ENCODE measurements at places on chromosomes 11 and 22.

DNA sequence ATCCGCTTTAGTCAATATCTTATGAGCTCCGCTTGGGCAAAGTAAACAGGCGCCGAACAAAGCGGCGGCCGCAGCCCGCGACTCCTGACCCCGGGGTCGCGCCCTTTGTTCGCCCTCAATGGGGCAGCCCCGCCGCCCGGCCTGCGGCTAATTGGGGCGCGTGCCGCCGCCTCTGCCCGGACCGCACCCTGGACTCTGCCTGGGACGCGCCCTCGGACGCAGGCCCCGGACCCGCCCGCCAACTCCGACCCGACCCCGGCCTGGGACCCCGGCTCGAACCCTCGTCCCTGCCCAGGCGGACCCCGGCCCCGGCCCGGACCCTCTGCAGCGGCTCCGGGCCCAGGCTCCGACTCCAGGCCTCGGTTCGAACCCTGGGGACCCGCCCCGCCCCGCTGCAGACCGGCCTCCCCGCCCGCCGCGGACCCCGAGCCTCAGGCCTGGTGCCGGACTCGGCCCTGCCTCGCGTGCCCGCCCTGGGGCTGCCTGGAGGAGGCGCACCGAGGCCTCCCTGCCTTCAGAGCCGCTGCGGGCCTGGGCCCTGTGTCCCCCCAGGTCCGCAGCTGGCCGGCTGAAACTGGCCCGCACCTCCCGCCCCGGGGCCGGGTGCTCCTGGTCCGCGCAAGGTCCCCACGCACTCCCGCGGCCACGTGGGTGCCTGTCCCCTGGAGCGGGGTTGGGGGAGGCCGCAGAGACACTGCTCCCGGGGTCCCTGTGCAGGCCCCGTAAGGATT is 84.7 kb upstream of the WNT7B start:
- no peak for DNase-seq

- DNase-seq: no peak
Observed at GRCh38 chr11:99937330-99937729, 749.8 kb upstream of the ARHGAP42 start.

DNA sequence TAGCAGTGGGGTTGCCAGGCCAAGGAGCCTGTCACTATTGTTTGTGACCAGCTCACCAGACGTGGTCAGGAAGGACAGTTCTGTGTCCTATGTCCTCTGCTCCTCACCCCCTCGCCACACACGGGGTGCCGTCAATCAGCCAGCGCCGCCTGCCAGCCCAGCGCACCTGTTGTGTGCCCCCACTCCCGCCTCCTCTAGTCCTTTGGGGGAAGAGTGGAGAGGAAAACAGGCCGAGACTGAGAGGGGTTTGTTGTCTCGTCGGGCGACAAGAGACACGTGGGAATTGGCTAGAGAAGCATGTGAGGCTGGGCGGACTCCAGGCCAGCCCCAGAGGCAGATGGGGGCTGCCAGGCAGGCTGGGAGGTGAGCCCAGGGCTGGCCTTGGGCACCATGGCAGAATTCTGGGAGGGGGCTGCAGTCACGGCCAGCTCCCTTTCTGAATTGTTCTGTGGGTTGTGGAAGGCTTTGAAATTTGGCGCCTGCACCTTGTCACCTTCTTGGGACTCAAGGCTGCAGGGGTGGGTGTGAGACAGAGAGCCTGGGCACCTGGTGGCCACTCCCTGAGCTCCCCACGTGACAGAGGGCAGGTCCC is 3.1 kb upstream of the KCNQ1OT1 start:
- no peak for DNase-seq

GRCh38 chr11:111397034-111397433 is 18.0 kb upstream of the POU2AF1 start:
- no peak for DNase-seq

DNA sequence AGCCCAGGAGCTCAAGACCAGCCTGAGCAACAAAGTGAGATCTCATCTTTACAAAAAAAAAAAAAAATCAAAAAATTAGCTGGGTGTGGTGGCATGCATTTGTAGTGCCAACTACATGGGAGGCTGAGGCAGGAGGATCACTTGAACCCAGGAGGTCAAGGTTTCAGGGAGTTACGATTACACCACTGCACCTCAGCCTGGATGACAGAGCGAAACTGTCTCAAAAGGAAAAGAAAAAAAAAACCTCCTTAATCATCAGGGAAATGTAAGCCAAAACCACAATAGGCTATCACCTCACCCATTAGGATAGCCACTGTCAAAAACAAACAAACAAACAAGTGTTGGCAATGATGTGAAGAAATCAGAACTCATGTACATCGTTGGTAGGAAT is 13.4 kb downstream of the DGCR2 start:
- no peak for DNase-seq

DNA sequence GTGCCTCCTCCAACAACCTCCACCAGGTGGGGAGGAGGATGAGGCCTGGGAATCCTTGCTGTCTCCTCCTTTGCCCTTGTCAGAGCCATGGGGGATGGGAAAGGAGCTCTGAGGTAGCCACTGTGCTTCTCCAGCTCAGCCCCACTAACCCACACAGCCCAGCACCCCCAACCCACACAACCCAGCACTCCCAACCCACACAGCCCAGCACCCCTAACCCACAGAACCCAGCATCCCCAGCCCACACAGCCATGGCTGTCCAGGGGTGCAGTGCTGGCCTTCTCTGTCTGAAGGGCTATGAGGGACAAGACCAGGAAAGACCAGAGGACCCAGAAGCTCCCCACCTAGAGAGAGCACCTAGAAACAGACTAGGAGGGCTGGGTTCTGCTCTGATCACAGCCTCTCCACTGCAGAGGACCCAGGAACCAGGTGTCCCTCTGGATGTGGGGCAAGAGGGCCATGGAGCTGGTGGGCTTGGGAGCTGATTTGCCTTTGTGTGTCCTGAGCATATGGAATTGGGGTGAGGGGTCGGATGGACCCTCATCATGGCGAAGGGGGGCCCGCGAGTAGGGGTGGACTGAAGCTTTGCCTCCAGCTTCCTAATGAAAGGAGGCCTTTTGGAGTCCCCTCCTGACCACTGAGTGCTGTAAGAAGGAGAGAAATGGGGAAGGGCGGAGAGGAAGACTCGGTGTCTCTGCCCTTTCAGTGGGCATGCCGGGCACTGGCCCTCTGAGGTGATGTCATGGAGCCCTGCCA is 117.6 kb upstream of the THY1 start:
- DNase-seq: no peak

- DNase-seq: no peak
Observed at GRCh38 chr11:45035413-45035812, 84.7 kb upstream of the TP53I11 start.

GRCh38 chr11:128226106-128226716 is 361.1 kb downstream of the ETS1 start:
- DNase-seq: no peak

DNA sequence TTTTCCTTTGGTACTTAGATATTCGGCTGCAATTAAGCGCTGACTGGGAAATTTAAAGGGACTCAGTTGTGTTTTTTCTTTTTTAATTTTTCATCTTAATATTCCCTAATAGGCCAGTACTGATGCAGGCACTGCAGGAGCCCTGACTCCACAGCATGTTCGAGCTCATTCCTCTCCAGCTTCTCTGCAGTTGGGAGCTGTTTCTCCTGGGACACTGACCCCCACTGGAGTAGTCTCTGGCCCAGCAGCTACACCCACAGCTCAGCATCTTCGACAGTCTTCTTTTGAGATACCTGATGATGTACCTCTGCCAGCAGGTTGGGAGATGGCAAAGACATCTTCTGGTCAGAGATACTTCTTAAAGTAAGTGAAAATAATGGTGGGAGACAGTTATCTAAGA is 3.8 kb downstream of the YAP1 start:
- no peak for DNase-seq

GRCh38 chr11:17781626-17782025 is 47.0 kb downstream of the KCNC1 start:
- no peak for DNase-seq

DNA sequence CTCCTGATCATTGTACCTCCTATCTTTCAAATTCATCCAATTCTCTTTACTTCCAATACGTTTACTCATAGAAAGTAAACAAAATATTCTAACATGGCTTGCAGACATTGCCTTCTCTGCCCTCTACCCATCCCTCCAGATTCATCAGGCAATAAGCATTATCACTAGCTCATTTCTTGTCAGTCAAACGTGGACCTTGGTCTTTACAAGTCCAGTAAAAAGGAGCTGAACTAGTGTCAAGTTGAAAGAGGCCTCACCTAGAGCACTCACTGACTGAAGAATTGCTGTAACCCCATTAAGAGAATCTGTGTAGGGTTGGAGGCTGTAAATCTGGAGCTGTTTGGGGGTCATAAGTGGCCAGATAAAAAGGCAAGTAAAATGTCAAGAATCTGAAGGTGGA is 435.0 kb upstream of the CCDC179 start:
- no peak for DNase-seq

GRCh38 chr11:82796998-82797961 is 63.6 kb upstream of the FAM181B start:
- DNase-seq: no peak

DNA sequence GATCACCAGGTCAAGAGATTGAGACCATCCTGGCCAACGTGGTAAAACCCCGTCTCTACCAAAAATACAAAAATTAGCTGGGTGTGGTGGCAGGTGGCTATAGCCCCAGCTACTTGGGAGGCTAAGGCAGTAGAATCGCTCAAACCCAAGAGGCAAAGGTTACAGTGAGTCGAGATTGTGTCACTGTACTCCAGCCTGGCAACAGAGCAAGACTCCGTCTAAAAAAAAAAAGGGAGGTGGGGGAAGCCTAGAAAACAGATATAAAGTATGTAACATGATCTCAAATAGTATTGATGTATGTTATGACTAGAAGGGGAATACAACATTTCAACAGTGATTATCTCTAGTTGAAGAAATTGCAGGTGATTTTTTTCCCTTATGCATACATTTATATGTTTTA is 61.4 kb downstream of the SLC1A2 start:
- no peak for DNase-seq

GRCh38 chr22:49022816-49023160 is 804.9 kb downstream of the BRD1 start:
- no peak for DNase-seq

- no peak for DNase-seq
Observed at GRCh38 chr22:18965526-18966421, 29.7 kb upstream of the PRODH start.

- peak; percentile 85 for DNase-seq
Observed at GRCh38 chr11:33996498-33997454, 54.8 kb upstream of the CAPRIN1 start.

DNA sequence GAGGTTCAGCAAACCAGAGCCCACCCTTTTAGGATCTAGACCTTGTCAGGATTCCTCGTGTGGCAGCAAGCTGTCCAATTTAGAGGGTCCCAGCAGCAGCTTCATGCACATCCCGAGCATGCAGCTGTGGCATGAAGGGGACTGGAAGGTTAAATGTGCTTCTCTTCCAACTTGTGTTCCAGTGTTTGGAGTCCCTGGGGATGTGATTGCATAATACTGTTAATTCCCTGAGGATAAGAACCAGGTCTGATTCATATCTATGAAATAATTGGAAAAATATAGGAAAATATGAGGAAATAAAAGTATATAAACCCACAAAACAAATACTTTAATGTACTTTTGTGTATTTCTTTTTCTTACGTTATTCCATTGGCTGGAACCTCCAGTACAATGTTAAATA is 130.5 kb downstream of the MORC2 start:
- no peak for DNase-seq

GRCh38 chr11:74871037-74871436 is 77.9 kb downstream of the XRRA1 start:
- DNase-seq: no peak

GRCh38 chr11:125422681-125423080 is 73.4 kb downstream of the FEZ1 start:
- no peak for DNase-seq

DNA sequence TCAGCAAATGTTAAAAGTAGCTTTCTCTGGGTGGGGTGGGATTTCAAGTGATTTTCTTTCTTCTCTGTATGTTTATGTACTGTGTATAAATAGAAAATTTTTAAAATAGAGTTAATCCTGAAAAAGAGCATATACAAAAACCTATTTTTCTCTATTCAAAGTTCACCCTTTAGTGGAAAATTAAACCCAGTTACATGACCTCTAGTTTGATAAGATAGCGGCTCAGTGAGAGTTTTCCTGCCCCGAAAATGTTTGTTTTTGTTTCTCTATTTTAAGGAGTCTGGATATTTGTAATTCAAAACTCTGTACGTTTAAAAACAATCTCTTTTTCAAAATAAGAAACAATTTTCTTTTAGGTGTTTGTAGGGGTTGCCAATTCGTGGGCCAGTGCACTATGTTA is 42.1 kb upstream of the PITPNB start:
- DNase-seq: no peak

- no peak for DNase-seq
Observed at GRCh38 chr11:102518296-102519094, 12.1 kb downstream of the MMP7 start.

DNA sequence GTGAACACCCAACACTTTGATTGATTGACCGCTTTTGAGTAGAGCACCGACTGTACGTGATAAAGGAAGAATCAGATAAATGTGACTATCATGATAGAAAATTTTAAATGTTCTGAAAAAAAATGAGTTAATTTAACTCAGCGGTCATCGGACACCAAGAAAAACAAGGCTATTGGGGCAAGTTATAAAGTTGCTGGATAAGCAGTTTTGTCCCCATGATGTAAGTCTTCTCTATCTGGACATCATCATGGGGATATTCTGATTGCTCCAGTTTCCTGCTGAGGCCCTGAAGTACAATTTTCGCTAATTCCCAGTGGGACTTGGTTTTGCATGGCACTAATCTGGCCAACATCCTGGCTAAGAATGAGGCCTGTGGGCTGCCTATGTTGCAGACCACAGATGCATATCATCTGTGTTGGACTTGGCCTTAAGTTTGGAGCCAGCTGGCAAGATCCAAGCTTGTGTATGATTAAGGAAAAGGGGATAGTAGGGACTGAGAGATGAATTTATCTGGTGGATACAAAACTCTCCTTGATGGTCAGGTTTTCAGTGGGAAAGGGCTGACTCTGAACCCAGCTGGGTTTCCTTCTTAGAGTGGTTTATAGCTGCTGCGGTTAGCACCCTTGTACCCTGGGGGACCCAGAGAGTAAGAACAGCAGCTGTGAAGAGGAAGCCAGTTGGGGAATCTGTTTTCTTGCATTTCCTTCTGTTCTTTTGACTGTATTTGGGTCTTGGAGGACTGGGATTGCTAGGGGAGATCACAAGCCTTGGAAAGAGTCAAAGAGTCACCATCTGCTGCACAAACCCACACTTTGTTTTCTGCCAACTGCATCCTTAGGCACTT is 118.3 kb downstream of the SEZ6L start:
- DNase-seq: no peak
